ENCODE measurements at places on chromosomes 11 and 22.

DNA sequence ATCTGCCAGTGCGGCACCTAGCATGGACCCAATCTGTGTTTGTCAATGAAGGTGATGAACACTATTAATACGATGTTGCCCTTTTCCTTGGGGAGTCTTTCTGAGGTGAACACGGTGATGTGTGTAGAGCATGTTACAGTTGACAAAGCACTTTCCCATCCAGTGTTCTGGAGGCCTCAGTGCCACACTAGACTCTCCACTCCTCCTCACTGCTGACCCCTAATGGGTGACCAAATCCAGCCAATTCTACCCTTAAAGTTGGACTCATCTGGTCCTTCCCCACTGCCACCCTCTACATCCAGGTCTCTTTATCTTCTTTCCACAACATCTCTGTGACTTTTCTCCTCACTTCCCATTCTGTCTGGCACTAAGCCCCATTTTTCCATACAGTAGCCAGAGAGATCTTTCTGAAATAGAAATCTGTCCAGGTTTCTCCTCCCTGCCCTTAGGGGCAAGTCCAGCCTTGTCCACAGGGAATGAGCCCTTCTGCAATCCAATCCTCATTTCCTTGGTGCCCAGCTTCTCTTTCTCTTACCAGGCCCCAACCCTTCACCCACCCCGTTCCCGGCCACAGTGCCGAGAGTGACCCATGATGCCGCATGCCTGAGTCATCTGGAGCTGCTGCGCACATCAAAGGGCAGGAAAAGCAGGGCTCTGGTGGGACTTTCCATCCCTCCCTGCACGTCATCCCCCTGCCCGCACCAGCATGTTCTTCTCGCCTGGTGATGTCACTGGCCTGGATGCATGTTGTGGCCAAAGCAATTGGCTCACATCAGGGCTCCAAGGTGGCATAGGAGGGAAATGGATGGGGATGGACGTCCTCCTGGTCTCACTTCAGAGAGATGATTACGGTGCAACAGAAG is 64.2 kb downstream of the RASSF10 start:
- DNase-seq = no peak

GRCh38 chr22:31829505-31829904 is 75.7 kb downstream of the DEPDC5 start:
- peak; percentile 29 for DNase-seq

DNA sequence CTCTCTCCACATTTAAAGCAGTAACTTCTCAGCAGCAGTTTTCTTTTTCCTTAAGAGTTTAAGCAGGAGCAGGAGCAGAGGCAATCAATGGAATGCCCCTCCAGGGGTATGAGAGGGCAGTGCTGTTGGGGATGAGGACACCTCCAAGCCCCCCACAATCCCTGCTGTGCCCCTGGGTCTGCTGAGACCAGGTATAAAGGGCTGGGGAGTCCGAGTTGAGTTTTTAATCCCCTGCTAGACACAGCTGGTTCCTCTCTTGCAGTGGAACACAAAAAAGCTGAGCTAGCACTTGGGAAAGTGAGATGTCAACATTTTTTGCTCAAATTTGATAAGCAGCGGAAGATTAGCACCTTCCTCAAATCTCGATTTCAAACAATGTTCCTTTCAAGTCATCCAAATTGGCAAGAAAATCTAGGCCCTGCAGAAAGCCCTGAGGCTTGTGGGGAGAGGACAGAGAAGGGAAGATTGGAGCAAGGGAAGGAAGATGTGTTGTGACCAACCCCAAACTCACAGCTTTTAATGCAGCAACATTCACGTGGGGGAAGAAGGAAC is 581.9 kb downstream of the SOX6 start:
- no peak for DNase-seq

DNA sequence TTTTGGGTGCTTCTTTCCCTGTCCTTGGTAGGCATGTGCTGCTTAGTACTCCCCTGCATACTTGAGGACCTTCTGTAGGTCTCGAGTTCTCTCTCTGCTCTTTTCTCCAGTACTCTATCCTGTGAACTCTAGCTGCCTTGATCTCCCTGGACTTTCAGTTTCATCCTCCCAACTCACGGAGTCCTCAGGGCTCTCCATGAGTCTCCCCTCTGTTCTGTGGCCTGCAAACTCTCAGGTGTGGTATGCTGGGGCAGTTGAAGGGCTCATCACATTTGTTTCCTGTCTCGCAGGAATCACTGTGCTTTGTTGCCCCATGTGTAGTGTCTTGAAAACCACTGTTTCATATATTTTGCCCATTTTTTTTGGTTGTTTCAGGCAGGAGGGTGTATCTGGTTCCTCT is 3.3 kb upstream of the PACS1 start:
- no peak for DNase-seq

DNA sequence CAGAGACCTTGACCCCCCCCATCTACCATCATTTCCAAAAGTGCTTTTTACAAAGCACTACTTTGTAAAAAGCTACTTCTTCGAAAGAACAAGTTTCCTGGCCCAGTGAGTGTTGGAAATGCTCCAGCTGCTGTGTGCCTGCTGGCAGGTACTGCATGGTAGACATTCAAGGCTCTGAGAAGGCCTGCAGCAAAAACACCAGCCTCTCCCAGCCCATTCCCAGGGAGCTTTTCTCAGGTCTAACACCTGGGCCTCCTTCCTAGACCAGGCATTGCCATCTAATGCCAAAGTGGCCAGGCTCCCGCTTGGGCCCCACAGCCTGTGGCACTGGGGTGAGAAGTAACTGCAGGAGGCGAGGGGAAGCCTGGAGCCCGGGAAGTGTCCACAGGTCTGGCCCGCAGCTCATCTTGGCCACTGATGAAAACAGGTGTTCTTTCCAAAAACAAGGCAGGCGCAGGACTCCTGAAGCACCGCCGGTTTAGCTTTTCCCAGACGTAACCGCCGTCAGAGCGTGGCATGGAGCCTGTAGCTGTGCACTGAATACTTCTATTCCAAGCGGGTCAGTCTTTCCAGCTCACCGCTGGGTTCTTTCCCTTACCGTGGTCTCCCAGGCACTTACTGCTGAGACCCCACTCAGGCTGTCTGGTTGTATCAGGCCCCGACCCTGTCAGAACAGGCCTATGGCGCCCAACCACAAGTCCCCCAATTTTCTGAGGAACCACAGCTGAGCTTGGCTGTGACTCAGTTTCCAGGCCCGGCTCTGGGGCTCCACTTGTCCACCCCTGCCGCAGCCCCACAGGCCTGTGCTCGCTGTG is 1.2 kb upstream of the TCIRG1 start:
- no peak for DNase-seq

- peak; percentile 33 for DNase-seq
Measured at GRCh38 chr22:21726650-21727049, 8.9 kb downstream of the YPEL1 start.

DNA sequence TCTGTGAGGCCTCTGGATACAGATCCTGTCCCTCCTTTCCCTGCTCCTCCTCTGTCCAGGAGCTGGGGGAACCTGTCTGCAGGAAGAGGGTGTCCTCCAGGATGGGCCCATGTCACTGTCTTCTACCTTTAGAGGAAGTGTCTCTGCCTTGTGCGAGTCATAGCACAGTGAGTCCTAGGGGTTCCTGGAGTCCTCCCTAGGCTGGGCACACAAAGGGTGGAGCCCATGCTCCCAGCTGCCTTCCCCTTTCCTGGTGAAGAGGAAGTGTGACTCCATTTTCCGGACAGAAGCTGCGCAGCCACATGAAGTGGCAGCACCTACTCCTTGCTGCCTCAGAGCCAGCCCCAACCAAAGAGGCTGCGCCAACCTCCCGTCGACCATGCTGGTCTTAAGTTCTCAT is 112.2 kb downstream of the CTTN start:
- no peak for DNase-seq

GRCh38 chr11:130449310-130449990 is 1.0 kb downstream of the ADAMTS15 start:
- no peak for DNase-seq

GRCh38 chr11:33021501-33021900 is 5.8 kb downstream of the DEPDC7 start:
- no peak for DNase-seq

GRCh38 chr11:134118006-134118405 is 49.1 kb downstream of the JAM3 start:
- DNase-seq = no peak

GRCh38 chr11:18958221-18958910 is 19.2 kb upstream of the MRGPRX1 start:
- no peak for DNase-seq

- DNase-seq = no peak
Measured at GRCh38 chr11:68868221-68868835, 26.6 kb upstream of the CPT1A start.

DNA sequence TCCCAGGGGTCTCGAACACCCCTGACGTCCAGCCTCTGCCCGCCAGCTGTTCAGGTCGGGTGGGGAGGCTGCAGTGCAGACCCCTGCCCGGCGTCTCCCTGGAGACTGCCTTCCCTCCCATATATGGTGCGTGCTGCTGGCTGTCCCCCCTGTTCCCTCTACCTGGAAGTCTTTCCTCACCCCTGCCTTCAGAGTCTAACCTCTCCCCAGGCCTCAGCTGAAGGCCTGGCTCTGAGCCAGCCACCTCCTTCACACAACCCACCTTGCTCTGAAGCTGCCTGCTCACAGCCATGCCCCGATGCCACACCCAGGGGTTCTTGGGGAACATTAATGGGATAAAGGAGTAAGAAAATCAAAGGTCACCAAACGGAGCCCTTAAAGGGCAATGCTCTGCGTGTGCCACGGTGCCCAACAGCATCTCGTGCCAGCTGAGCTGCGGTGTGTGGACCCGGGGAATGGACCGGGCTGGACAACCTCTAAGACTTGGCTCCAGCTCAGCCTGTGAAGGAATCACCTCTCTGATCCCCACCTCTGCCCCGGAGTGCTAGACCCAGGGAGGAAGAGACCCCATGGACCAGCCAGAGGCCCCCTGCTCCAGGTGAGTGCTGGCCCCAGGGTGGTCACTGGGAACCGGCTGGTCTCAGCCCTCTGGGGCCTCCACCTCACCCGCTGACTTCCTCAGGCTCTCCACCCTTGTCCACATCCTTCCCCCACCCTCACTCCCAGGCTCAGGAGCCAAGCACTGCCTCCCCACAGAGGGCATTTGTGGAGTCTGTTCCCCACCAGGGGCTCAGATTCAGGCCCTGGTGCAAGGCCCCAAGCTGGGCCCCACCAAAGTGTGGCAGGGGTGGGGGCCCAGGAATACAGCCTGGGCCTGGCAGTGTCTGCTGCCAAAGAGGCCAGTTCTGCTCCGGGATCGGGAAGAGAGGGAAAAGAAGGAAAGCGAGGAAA is at the start of gene NLRP6:
TSS of gene NLRP6 (plus strand) at position 407 of the 951 bp plus-strand sequence. CDS start at position 570, 163 bp downstream.
- DNase-seq = no peak

DNA sequence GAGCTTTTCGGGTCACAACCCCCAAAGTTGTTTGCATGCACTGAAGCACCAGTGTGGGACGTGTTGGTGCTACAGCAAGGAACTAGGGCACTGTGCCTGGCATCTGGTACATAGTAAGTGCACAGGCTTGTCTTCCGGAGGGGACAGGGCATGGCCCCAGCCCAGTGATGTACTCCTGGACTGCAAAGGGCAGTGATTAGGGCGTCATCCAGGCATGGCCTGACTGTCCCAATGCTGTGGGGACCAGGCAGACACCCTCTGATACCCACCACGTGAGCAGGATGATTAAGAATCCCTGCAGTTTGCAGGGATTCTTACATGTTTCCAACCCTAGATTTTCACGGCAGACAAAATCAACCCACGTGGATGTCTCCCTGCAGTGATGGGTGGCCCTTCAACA is 50.0 kb upstream of the RFPL3 start:
- DNase-seq = no peak

- no peak for DNase-seq
Measured at GRCh38 chr11:134599299-134599771, 187.3 kb upstream of the B3GAT1 start.

GRCh38 chr11:44727114-44727372 is 281 bp downstream of the TSPAN18 start:
- DNase-seq = no peak

DNA sequence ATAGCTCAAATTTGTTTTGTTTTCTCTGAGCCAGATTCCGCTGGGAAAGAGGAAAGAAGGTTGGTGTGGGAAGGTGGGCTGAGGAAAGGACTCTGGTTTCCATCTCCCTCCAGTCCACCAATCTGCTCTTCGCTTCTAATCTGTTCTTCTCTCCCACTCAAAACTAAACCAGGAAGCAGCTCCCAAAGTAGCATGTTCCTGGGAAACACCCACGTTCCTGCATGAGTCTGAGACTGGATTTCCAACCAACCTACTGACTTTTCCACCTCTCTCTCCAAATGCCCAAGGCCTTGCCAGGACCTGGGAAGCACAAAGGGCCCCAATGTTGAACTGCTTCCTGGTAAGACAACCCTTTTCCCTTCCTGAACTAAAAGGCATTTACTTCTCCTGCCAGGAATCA is 110.2 kb downstream of the WT1 start:
- no peak for DNase-seq

DNA sequence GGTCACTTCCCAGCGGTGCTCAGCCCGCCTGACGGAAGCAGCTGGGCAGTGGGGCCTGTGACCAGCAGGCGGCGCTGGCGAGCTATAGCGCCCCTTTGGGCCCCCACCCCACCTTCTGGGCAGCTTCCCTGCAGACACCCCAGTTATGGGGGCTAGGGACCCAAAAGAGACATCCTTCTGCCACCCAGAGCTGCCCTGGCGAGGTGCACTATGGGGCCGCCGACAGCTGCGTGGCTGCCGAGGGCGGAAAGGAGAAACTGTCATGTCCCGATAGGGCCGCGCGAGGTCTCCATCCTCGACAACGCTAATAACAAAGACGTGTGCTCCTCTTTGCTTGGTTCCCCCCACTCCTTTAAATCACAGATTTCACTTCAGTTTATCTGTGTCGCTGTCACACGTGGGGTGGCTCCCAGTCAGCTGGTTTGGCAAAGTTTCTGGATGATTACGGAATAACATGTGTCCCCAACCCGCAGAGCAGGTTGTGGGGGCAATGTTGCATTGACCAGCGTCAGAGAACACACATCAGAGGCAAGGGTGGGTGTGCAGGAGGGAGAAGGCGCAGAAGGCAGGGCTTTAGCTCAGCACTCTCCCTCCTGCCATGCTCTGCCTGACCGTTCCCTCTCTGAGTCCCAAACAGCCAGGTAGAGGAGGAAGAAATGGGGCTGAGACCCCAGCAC is 673 bp upstream of the MYO7A start:
- DNase-seq = peak; percentile 37

GRCh38 chr11:108859510-108859909 is 194.6 kb downstream of the DDX10 start:
- no peak for DNase-seq

GRCh38 chr11:108322666-108323065 is 99.8 kb downstream of the ATM start:
- DNase-seq = no peak

DNA sequence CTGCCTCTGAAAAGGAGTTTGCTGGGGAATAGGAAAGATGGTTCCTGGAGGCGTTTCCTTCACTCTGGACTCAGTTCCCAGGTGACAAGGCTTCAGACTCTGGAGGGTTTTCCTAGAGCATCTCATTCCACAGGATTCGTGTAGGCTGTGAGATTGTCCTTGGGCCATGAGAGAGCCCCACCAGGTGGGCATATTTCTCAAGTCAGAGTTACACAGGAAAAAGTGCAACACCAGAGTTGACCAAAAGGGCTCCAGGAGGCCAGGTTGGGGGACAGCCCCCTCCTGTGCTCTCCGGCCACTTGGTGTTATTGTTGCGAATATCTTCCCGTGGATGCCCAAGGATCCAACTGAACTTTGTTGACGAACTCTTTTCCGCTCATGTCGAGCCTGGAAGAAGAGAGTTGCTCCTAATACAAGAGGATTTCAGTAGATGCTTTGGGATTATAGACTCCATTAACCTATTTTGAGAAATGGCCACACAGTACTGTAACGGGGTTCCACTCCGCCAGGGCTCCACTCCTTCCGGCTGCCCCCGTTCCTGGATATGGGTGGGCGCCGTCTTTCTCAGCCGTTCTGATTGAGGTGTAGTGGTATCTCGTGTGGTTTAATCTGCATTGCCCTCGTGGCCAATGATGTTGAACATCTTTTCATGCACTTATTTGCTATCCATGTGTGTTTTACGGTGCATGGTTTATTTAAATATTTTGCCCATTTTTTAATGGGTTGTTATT is 580.3 kb downstream of the BRD1 start:
- no peak for DNase-seq
